ENCODE measurements at places on chromosomes 5 and 9.
A peak's percentile ranks its signal among the peaks of the same experiment; 100 is the strongest.

GRCh38 chr9:89732295-89732938 is 127.6 kb downstream of the GADD45G start:
- DNase-seq = no peak

DNA sequence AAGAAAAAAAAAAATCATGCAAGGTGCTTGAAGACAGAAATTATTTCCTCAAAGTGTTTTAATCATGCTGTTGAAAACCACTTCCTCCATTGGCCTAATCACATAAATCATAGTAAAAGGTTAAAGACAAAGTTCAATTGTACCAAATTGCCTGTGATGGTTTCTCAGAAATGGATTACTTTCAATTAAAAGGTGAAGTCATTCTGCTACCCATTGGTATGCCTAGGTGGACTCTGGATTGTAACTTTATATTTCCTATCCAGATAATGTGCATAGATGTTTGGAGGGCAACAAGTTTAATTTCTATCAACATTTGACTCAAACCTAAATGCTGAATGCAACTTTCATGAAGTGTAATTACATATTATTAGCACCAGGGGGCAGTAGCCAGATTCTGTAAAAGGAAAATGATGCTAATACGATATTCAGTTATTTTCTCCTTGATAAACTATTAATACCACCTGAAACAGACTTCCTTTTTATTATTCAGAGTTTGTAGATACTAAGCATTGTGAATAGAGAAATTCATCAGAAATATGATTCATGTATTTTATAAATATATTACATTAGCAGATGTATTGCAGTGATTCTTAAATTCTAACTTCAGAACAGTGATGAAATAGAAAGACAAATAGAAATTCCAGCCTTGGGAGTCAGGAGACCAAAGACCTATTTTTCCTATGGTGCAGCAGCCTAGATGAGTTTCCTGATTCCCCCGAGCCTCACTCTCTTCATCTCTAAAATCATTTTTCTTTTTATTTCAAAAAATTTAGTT is 148.2 kb downstream of the CAAP1 start:
- no peak for DNase-seq

DNA sequence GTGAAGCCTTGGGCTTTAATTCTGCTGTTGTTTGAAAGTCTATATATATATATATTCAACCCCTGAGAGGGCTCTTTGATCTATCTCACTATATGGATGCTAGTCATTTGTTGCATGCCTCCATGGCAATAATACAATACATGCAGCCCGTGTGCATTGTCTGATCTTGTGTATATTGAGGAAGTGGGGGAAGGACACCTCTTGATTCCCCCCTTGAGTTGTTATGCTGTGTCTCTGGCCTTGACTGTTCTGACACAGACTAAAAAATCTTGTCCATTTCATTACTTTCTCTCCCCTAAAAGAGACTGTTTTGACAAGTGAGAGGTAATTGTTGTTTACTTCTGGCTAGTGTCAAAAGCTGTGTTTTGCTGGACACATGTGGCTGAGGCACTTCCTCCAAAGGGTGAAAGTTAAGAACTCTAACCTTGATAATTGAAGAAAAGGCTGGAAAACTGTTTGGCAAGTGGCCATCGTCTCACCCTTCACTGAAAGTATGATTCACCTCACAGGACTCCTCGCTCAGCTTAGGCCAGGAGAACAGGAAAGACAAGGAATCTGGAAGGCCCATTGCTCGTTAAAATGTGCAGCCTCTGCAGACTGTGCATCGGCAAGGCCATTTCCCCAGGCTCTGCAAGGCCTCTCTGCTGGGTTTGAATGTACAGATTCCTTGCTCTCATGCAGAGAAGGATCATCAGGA is 304.0 kb downstream of the PRELID2 start:
- DNase-seq = no peak

DNA sequence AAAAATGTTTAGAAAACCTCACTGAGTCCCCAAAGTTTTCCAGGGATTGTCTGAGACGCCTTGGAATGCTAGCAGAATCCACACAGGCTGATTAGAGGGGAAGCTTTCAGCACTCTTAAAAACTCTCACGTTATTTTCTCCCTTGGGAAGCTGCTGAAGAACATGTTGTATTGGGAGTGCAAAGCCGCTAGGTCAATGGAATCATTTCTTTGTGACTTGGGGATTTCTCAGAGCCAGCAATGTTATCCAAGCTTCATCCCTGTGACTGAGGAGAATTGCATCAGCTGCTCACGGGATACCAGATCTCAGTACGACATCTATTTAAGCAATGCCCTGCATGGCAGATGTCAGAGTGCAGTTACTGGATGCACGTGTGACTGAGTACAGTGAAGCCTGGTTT is 426.4 kb upstream of the MPDZ start:
- DNase-seq = no peak

- DNase-seq = no peak
Observed at GRCh38 chr5:71533615-71534014, 53.5 kb upstream of the MCCC2 start.

- no peak for DNase-seq
Observed at GRCh38 chr5:143284521-143284920, 119.0 kb downstream of the NR3C1 start.

DNA sequence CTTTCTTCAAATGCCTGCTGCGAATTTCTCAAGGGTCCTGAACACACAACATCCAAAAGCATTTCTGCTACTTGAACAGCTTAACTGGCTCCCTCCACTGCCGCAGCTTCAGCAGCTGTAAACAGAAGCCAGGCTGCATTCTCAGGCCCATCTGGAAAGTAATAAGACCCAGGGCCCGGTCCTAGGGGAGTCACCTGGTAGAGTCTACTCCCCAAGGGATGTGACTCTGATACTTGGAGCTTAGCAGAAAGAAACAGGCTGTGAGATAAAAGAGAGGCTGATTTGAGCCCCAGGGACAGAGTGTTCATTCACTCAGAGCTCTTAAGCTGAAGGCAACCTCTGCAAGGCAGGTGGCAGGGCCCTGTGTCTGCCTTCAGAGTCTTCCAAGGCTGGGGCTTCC is 356.8 kb downstream of the SPOCK1 start:
- DNase-seq = no peak

- DNase-seq = no peak
Observed at GRCh38 chr5:16671208-16671607, 54.4 kb upstream of the RETREG1 start.

GRCh38 chr5:76404223-76405211 is 1.4 kb downstream of the IQGAP2 start:
- DNase-seq = peak; percentile 23

- DNase-seq = peak; percentile 17
Observed at GRCh38 chr5:162209005-162209605, 141.5 kb downstream of the GABRG2 start.
